ENCODE measurements at places on chromosomes 11 and 22.

- DNase-seq: no peak
Observed at GRCh38 chr11:134196756-134197155, 27.0 kb downstream of the NCAPD3 start.

DNA sequence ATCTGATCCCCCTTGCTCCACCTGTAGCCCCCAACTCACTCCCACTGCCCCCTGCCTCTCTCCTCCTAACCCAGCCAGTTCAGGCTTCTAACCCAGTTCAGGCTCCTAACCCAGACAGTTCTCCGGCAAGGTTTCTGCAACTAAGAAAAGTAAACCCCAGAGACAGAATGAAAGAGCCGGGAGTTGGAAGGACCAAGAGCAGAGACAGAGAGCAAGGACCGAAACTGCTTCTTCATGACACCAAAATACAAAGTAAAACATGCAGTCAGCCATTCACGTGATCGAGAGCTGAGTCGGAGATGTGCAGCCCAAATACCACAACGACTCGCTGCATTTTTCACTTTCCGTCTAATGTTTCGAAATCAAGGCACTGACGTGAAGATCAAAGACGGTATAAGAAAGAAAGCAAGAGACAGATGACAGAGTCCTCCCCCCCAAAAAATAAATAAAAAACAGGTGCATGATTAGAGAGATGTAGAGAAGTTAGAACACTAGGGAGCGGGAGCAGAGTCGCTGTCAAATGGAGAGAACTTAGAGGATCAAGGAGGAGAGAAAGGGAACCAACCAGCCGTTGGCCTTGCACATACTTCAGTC is 884 bp downstream of the IL10RA start:
- peak; percentile 38 for DNase-seq

DNA sequence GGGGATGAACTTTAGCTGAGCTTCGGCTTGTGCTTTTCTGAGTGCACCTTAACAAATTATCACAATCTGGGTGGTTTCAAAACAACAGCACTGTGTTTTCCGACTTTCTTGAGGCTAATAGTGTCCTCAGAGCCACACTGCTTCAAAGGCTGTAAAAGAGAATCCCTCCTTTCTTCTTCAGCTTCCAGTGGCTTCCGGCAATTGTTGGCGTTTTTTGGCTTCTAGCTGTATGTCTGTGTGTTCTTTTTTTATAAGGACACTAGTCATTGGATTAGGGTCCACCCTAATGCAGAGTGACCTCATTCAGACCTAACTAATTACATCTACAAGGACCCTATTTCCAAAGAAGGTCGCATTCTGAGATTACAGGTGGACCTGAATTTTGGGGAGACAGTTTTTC is 30.6 kb downstream of the KIAA1671 start:
- DNase-seq: no peak

GRCh38 chr11:105609341-105609781 is 512 bp upstream of the GRIA4 start:
- no peak for DNase-seq

GRCh38 chr22:46834021-46834737 is 71.7 kb downstream of the TBC1D22A start:
- DNase-seq: no peak

DNA sequence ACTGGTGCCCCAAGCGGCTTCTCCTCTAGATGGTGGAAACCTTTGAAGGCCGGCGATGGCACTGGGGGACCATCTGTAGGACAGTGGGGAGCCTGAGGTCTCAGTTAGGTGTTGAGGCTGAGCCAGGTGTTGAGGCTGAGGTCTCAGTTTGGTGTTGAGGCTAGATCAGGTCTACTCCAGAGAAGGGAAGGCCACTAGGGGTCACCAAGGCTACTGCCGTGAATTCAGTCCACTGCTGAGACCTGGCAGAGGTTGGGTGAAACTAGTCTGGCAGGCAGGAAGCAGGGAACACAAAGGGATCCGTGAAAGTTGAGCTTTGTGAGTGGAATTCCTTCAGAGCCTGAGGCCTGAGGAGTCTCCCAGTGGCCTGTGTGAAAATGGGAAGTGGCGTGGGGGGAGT is 123.8 kb upstream of the FGF3 start:
- no peak for DNase-seq

GRCh38 chr11:127037596-127037995 is 37.0 kb upstream of the KIRREL3 start:
- DNase-seq: no peak

- no peak for DNase-seq
Observed at GRCh38 chr11:129281471-129282415, 89.6 kb upstream of the ARHGAP32 start.

- no peak for DNase-seq
Observed at GRCh38 chr11:16902781-16903378, 111.3 kb downstream of the PLEKHA7 start.

DNA sequence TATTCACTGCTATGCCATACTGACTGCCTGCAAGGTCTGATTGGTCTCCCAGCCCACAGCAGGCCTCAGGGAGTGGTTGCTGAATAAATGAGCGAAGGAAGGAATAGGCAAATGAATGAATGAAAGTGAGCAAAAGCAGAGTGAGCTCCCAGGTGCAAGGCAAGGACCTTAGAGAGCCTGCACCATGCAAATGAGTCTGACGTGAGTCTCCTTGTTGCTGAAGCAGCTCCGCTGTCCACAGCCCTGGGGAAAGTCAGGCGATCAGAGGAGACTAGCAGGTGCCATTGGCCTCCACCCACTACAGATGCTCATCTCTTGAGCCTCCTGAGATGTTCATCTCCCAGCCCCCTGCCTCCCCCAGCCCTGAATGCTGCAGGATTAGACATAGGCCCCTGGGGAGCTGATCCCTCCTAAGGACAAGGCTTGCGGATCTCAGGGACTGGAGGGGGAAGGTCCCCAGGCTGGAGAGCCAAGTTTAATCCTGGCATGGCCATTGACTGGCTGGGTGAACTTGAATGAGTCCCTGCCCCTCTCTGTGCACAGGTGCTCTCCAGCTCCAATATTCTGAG is 22.1 kb downstream of the GDPD5 start:
- no peak for DNase-seq

GRCh38 chr11:279966-280705 is 1.9 kb downstream of the NLRP6 start:
- DNase-seq: peak; percentile 69

- DNase-seq: no peak
Observed at GRCh38 chr22:36419177-36419911, 31.6 kb upstream of the MYH9 start.

GRCh38 chr11:14357881-14358728 is 878 bp downstream of the RRAS2 start:
- DNase-seq: peak; percentile 70

- DNase-seq: no peak
Observed at GRCh38 chr11:86360775-86361395, 13.8 kb upstream of the CCDC81 start.

DNA sequence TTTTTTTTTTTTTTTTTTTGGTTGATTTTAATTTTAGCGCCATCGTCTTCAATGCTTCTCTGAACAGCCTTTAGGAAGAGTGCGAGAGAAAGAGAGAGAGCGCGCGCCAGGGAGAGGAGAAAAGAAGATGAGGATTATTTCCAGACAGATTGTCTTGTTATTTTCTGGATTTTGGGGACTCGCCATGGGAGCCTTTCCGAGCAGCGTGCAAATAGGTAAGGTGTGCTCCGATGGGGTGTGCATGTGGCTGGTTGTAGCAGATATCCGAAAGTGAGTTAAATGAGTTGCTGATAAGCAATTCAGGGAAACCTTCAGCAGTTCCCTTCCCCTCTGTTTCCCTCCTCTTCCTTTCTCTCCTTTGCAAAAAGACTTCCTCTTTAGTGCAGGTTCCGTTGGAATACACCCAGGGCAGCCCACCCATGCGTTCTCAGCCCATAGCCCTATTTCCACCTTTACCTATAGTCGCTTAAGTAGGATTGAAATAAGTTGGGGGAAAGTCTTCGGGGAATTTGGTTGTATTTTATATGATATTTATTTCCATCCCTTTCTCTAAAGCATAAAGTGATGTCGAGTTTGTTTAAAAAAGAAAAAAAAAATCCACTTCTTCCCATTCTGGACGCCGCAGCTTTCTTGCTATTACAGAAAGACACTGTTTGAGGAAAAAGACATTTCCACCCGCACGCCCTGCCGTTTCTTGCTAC is 1.1 kb downstream of the GRIA4 start:
- no peak for DNase-seq

DNA sequence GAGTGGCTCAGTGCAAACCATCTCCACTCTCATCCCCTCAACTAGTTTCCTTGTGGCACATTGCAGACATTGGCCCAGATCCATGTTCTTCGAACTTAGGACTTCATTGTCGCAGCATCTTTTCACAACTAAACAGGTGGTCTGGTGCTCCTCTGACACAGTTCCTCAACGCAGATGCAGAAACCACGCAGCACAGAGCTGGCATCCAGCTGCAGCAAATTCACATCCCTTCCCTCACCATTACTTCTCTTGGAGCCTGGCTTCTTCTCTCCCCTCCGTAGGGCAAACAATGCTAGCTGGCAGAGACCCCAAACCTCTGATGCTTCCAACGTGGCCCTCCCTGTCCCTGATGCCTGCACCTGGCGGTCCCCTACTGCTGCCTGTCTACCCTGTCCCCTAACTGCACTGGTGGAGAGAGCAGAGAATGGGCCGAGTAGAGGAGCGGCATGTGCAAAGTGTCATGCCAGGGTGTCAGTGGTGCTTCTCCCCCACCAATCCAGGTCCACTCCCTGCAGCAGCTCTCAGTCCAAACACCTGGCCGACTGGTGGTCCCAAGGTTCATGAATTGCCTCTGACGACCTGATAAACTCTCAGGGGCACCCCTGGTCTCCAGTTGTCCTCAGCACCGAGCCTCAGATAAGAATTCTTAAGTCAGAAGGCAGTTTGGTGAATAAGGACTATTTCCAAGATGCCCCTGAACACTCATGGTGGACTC is 18.1 kb downstream of the TMPRSS13 start:
- no peak for DNase-seq

- DNase-seq: no peak
Observed at GRCh38 chr11:126159719-126160344, 51.6 kb downstream of the RPUSD4 start.

- DNase-seq: no peak
Observed at GRCh38 chr11:84541731-84542340, 1085.3 kb downstream of the DLG2 start.

GRCh38 chr22:41280065-41280464 is 5.9 kb downstream of the RANGAP1 start:
- DNase-seq: no peak

DNA sequence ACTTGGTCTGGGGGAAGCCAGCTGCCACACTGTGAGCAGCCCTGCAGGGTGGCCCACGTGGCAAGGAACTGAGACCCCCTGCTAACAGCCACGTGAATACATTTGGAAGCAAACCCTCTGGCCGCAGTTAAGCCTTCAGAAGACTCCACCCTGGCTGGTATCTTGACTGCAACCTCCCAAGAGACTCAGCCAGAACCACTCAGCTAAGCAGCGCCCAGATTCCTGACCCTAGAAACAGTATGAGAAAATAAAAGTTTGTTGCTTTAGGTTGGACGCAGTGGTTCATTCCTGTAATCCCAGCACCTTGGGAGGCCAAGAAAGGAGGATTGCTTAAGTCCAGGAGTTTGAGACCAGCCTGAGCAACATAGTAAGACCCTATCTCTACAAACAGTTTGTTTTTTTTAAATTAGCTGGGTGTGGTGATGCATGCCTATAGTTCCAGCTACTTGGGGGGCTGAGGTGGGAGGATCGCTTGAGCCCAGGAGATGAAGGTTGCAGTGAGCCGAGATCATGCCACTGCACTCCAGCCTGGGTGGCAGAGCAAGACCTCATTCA is 8.7 kb downstream of the ZMAT5 start:
- DNase-seq: no peak

- DNase-seq: no peak
Observed at GRCh38 chr11:131977854-131978253, 607.4 kb downstream of the NTM start.

DNA sequence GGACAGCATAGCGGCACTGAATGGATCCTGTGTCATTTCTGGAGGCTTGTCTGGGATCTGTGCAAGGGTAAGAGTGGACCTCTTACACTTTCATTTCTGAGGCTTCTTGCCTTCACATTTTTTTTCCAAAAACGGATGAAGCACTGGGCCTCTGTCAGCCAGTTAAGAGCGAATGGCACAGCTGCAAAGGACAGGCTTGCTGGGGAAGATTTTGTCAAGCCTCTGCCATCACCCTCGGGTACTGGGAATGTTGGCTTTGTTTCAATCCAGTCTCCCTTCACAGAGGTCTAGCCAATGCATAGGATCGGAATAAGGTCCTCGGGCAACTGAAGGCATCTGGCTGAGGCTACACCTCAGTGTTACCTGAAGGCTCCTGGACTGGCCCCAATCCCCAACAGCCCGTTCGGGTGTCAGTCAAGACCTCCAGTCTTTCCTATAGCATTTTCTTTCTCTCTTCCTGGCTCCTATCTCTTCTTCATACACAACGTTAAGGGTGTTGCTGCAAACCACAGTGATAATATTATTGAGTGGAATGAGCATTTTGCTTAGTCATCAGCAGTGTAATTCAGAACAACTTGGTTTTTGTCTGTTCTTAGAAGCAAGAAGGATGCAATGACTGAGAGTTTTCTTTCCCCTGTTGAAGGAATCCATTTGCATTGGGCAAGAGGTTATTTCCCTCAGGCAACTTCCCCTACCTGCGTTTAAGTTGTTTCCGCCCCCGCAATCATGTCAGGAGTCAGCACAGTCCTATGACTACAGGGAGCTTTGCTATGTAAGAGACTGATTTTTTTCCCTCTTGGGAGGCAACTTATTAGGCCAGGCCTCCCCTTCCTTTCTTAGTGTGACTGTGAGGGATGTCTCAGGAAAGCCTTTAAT is 22.8 kb downstream of the NPAT start:
- no peak for DNase-seq

DNA sequence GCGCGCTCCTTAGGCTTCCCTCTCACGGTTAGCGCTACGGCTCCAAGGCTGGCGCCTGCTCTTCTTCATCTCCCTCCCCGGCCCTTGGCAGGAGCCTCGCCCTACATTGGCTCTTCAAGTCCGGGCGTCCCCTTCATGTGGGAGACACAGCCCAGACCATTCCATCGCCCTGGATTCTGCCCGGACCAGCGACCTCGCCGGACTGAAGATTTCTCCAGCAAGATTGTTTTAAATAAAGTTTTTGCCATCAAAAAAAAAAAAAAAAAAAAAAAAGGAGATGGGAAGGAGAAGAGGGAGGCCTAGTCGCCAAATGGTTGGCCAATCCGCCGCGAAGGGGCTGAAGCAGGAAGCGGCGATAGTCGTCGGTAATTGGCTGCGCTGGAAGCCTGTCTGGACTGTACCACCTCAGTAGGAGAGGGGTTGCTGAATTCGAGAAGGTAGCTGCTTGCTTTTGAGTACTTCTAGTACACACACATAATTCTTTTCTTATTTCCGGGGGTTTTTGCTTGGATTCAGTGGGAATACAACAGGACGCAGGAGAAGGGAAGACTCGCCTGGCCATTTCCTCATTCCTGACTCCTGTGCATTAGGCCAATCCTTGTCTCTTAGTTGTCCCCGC is 688 bp upstream of the ZDHHC5 start:
- peak; percentile 83 for DNase-seq

DNA sequence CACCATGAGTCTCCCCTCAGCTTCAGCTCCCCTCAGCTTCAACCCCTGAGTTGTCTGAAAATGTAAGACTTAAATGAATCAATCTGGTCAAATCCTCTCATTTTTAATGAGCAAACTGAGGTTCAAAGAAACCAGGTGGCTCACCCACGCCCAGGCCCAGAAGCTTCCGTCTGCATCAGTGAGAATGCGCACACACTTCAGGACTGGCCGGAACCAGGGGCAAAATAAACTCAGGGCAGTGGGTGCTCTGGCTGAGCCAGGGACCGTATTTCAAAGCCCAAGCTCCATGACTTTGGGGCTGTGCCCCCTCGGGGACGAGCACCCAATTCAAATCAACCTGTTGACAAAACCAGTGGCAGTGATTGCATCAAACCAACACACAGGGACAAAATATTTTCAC is 3.1 kb downstream of the SULT4A1 start:
- no peak for DNase-seq

GRCh38 chr11:65356394-65356972 is 1.9 kb downstream of the TIGD3 start:
- no peak for DNase-seq
